Bladder microvascular endothelial cell (primary cell): ENCODE measurements at places on chromosomes 12 and 14. TPM values are rescaled to one million over a fixed set of nuclear protein-coding genes. Genes with fewer than 3 reads are reported as not detected.

KRT83 gene
- not detected in 2 replicates for total RNA-seq

PLEKHG7 gene
- not detected in 2 replicates for total RNA-seq

CPNE6 gene
- total RNA-seq: not detected in 2 replicates

AQP2 gene
- not detected in 2 replicates for total RNA-seq

GALNT8 gene
- total RNA-seq: 0.13 TPM in 1 of 2 replicates, not detected in the other

RNASE3 gene
- not detected in 2 replicates for total RNA-seq

HELB gene
- total RNA-seq: 1.1 and 2.8 TPM in 2 replicates

ANO4 gene
- 0.16 and 0.94 TPM in 2 replicates for total RNA-seq

SERPINA12 gene
- not detected in 2 replicates for total RNA-seq
